ENCODE measurements at places on chromosomes 4 and X.

DNA sequence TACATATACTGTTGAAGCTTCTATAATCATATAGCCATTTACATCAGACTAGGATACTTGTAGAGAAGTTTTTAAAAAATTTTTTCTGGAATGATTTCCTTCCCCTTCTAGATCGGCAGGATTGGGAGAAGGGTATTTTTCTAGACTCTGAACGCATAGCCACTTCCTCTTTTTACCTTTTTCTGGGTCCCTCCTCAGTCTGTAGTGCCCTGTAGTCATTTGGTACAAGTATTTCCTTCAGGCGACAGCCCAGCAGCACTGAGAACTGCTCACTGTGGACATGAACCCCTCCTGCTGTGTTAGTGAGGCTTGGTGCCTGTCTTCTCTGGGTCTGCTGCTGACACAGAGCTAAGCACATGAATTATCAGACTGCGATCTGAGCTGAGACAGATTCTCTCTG is 255.4 kb downstream of the ARHGAP10 start:
- peak; percentile 22 for DNase-seq

GRCh38 chr4:43253541-43253940 is 361.0 kb downstream of the GRXCR1 start:
- DNase-seq: no peak

- no peak for DNase-seq
These were observed 95.9 kb upstream of the FAT1 start for GRCh38 chr4:186819342-186820086.

DNA sequence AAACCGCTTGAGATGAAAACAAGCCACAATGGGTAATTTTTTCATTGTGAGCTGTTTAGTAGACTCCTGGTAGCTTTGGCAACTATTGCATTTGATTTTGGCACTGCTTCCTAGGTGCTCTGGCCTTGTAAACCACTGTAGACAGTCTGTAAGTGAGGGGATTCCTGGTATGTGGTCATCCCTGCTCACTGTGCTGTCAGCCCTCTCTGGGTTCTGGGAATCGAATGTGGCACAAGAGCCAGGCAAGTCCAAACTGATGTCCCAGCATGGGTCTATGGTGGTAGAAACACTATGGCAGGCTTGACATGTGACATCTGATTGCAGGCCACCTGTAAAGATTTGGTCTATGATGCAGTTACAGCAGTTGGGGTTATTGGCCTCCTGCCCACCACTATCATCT is 2.5 kb downstream of the USP51 start:
- DNase-seq: no peak

GRCh38 chr4:86451560-86452330 is 91.9 kb upstream of the MAPK10 start:
- DNase-seq: no peak

- no peak for DNase-seq
These were observed 3.1 kb upstream of the FGFR3 start for GRCh38 chr4:1790005-1790404.

DNA sequence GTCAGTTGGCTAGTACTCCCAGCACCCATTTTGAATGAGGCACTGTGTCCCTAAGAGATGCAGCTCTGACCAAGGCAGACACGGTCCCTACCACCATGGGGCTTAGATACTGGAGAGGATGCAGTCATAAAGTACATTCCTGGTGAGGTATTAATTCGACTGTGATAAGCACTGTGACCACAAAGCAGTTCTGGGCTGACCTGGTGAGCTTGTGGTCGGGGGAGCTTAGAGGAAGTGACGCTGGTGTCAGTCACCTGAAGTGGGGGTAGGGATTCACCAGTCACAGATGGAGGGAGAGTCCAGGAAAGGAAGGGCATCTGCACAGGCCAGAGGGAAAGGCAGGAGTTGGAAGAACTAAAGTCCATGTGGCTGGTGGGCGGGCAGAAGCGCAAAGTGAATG is 15.8 kb upstream of the CLTRN start:
- DNase-seq: no peak

- no peak for DNase-seq
These were observed 94.1 kb downstream of the BCOR start for GRCh38 chrX:40003428-40004245.
